ENCODE measurements at places on chromosomes 5 and 9.

DNA sequence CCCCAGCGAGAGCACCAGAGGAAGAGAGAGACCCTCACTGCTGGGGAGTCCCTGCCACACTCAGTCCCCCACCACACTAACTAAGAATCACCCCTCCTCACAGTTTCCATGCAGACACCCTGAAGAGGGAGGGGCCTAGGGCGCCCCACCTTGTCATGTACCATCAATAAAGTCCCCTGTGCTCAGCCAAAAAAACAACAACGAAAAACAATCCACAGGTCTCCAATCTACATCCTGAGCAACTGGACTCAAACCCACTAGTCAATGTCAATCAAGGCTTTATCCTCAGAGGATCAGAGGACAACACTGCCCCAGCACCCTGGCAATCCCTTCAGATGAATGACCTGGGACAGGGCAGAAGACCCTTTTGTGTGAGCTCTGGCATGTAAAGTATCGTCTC is 210.1 kb upstream of the MSX2 start:
- no peak for DNase-seq

DNA sequence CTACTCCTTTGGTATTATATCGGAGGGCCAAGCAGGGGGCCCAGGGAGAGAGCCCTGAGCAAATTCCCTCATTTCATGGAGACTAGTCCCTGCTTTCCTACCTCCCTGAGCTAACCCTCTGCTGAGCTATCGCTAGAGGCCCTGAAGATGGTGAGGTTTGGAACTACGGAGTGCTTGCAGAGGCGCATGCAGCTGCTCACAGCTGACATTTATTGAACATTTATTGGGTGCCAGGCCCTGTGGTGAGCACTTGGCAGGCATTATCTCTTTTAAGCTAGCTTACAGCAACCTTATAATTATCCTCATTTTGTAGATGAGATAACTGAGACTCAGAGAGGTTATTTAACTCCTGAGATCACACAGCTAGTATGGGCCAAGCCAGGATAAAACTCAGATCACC is 9.8 kb downstream of the FAT2 start:
- DNase-seq = no peak

- DNase-seq = no peak
Measured at GRCh38 chr9:98724810-98725530, 16.2 kb upstream of the GABBR2 start.

- no peak for DNase-seq
Measured at GRCh38 chr5:67305913-67306710, 109.5 kb upstream of the CD180 start.

DNA sequence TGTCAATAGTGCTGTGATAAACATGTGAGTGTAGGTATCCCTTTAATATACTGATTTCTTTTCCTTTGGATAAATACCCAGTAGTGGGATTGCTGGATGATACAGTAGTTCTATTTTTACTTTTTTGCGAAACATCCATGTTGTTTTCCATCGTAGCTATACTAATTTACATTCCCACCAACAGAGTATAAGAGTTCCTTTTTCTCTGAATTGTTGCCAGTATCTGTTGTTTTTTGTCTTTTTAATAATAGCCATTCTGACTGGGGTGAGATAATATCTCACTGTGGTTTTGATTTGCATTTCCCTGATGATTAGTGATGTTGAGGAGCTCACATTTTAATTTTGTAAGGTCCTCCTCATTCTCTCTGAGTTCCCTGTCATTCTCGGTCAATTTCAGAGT is 71.1 kb upstream of the NFIL3 start:
- DNase-seq = no peak
